ENCODE measurements at places on chromosomes 1 and 21.

GRCh38 chr1:116286541-116286971 lies 86.5 kb upstream of the ATP1A1 start:
- DNase-seq, result peak; percentile 23

DNA sequence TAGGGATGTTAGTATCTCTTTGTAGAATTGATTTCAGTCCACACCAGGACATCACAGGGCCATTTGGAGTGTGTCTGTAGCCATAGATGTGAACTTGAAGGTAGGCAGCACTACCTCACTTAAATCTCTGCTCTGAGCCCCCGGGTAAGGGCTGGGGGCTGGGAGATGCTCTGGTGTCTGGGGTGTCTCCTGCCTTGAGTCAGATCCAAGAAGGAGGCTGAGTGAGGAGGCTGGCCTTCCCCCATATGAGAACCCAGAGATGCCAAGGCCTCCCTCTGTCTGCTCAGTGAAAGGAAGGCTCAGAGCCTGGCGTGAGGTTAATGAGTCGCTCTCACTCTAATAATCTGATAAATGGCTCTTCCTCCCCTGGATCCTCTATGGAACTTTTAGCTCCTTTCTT lies 161.6 kb downstream of the ACTL8 start:
- no peak for DNase-seq

DNA sequence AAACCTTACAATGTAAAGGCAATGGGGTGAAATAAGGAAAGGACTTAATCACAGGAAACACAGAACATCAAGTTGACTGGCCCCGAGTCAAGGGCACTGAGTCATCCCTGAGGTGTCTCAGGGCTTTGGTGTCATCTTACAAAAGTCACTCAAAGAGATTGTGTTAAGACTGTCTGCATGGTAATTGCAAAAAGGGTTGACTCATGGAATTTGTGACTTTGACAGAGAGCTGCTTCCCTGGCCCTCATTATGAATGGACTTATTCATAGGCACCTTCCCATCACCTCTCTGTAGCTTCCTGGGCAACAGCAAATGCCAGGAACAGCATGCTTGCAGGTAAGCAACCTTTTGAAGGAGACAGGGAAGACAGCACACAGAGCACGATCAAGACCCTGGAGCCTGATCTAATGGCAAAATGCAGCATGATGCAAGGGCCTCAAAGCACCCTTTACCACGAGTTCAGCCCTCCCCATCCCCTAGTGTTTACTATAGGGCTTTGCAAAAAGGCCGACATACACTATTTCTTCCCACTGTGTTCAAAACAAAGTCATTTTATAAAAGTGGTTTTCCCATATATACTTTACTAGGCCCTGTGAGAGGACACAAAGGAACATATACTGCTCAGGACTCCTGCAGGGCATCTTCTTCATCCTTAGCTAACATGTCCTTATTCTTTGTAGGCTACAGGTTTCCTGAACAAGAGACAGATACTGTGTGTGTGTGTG lies 17.1 kb downstream of the ZP4 start:
- no peak for DNase-seq

GRCh38 chr1:2796890-2797740 lies 4.4 kb downstream of the TTC34 start:
- DNase-seq, result no peak

- DNase-seq, result no peak
Measured at GRCh38 chr1:233723387-233723786, 109.5 kb downstream of the KCNK1 start.

GRCh38 chr1:69409731-69410456 lies 157.8 kb upstream of the LRRC7 start:
- no peak for DNase-seq

DNA sequence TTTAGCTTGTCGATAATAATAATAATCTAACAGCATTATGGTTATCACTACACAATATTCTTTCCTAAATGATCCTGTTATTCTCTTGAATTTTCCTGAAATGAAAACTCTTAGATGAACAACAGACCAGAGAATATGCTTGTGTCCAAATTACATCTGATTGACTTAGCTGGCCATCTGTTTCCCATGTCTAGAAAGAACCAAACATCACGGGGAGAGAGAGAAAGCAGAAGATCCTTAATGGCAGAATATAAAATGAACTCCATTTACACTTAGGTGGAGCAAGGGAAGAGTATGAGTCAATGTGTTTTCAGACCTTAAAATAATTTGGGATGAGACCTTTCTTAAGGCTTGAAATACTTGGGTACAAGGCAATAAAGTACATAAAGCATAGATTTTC lies 162.2 kb downstream of the DSCAM start:
- DNase-seq, result no peak

- no peak for DNase-seq
Measured at GRCh38 chr1:168688644-168689326, 40.2 kb downstream of the DPT start.

DNA sequence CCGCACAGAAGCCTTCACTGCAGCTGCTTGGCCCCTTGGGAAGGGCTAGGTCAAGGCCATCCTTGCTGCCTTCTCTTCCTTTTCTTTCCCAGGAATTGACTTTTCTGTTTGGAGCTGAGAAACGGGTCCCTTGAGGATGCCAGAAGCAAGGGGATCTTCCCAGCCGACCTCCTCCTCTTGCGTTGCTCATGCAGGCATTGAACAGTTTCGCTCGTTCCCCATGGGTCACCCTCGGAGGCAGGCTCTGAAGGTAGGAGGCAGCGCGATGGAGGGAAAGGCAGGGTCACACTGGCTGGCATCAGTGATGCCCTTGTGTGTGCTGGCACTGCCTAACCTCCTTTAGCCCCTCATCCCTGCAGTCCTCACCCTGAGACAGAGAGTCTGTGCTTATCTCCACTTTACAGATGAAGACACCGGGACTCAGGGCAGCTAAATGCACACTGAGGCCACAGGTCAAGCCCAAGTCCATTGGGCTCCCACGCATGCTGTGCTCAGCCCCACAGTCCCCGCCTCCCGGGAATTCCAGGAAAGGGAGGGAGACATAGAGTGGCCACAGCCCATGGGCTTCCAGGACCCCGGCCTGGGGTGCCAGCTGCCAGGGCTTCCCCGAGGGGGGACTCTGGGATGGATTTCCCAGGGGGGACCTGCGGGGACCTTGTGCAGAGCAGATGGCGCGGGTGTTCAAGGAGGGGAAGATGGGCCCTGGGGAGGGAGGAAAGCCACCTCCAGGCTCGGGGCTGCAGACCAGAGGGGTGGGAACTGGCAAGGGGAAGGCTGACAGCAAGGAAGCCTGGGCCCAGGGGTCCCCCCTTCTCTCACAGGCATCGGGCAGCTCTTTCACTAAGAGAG lies 90.2 kb downstream of the SPSB1 start:
- no peak for DNase-seq

DNA sequence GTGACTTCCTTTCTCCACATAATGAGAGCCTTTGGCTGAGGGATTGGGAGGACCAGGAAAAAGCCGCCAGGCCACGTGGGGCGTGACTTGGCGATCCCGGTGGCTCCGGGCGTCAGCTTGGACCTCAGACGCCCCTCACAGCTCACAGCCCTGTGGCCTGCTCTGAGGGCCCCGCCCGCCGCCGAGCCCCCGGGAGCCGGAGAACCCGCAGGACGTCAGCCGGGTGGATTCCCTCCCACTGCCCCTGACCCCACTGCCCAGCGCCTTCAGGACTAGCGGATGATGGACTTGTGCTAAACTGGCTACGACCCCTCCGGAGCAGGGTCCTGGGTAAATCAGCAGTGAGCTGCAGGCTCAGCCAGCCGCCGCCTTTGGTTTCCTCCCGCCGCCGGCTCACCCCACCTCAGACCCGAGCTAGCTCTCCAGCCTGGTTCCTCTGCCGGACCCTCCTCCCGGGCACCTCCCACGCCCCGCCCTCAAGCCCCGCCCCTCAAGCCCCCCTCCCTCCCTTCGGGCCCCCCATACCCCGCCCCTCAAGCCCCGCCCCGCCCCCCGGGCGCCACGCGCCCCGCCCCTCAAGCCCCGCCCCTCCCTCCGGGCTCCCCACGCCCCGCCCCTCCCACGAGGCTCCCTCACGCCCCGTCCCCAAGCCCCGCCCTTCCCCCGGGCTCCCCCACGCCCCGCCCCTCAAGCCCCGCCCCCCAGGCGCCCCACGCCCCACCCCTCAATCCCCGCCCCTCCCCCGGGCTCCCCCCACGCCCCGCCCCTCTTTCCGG lies 10.0 kb upstream of the FAAP20 start:
- no peak for DNase-seq

GRCh38 chr1:243964915-243965314 lies 86.2 kb upstream of the ZBTB18 start:
- DNase-seq, result no peak

- no peak for DNase-seq
Measured at GRCh38 chr1:230915078-230915477, 46.8 kb upstream of the C1orf198 start.

- DNase-seq, result no peak
Measured at GRCh38 chr1:179955731-179956130, 1.1 kb downstream of the CEP350 start.

GRCh38 chr1:3943806-3944577 lies 43.9 kb upstream of the C1orf174 start:
- no peak for DNase-seq

- no peak for DNase-seq
Measured at GRCh38 chr21:33421713-33422393, 18.6 kb downstream of the IFNGR2 start.

- DNase-seq, result no peak
Measured at GRCh38 chr21:34995979-34996303, 53.2 kb downstream of the RUNX1 start.

- no peak for DNase-seq
Measured at GRCh38 chr1:12387641-12388040, 157.8 kb downstream of the VPS13D start.

GRCh38 chr1:231165371-231165770 lies 3.5 kb downstream of the TRIM67 start:
- DNase-seq, result no peak

- no peak for DNase-seq
Measured at GRCh38 chr1:69791311-69791710, 223.6 kb downstream of the LRRC7 start.

- DNase-seq, result no peak
Measured at GRCh38 chr1:73701826-73702225, 496.1 kb downstream of the LRRIQ3 start.

GRCh38 chr1:92784021-92784638 lies 778 bp downstream of the EVI5 start:
- DNase-seq, result peak; percentile 76

GRCh38 chr1:223650465-223650864 lies 15.0 kb downstream of the CAPN8 start:
- no peak for DNase-seq

DNA sequence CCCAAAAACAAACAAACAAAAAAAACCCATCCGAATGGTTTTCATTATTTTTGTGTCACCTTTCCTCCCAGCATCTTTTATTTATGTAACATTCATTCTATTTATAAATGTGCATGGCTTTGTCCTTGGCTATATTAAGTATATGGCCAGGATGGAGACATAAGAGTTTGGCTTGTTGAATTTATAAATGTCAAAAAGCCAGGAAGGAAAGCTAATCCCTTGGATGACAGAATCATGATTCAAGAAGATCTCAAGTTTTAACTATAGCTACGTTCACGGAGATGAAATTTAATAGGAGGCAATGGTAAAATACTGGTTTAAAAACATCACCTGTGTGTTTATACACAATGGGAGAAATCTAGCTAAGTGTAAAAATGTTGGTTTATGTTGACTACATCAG lies 5.0 kb downstream of the CEP170 start:
- no peak for DNase-seq

DNA sequence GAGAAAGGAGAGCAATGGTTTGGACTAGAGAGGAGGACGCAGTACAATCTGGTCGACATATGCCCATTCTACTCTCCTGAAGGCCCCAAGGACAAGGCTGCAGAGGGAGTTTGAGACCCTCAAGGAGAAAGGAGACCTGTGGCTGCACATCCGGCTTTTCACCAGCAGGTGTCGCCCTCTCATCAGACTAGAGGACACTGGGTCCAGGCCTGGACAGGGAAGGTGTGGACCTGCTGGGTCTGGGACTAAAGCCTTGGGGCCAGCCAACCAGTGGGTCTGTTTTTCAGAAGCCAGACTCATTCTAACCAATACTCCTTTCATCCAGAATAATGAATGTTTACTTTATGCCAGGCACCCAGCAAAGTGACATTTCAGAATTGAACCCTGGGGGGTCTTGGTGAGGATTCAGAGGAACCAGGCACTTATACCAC lies 5.0 kb downstream of the SRARP start:
- DNase-seq, result peak; percentile 69

GRCh38 chr1:89538361-89538760 lies 13.7 kb downstream of the LRRC8B start:
- DNase-seq, result no peak

DNA sequence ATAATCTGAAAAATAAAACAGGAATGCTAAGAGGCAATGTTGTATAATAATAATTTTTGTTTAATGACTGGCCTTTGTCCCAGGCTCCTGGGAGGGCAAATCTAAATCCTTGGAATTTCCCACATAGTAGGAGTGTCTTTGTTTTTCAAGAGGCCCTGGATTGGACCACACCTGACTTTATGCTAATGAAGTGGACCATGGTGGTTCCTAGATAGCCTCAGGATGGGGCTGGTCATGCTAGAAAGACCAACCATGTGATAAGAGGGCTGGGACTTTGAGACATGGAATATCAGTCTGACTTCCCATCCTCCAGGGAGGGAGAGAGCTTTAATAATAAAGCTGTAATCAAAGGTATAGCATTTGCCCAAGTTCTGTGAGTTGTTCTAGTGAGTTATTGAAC lies 138.2 kb upstream of the RAB4A start:
- no peak for DNase-seq

DNA sequence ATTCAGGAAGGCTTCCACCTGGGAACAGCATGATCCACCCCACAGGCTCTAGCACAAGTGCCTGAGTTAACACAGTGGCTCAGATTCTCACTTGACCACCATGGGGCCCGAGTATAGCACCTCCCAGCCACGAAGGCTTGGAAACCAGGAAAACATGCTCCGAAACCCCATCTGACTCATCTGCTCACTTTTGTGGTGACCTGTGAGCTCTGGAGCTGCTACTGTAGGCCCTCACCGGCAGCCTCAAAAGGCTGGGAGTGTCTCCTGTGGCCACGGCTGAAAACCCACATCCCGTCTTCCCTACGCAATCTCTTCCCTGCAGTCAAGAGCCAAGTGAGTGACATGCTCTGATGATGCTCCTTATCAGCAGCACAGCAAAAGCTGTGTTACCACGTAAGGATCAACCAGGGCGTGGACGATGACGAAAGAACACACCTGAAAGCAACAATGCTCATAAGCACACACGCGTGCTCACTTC lies 81.4 kb downstream of the TGFBR3 start:
- DNase-seq, result peak; percentile 91

DNA sequence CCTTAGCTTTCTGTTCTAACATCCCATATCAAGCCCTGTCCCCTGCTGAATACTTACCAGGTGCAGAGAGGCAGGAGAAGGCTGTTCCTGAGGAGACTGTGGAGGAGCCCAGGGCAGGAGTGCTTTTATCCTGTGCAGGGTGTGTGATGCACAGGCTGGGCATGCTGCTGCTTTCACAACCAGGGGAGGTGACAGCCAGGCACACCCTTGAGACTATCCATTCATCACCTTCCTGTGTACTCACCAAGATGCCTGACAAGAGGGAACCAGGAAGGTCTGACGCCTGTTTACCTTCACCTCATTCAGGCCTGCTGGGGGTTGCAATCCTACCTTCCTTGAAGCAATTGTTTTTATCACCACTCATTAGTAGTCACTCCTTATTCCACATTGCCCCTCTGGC lies at the start of gene LCE3E:
Gene LCE3E (minus strand): TSS at position 100 of the 400 bp plus-strand sequence. CDS start 572 bp downstream, outside the sequence.
- no peak for DNase-seq

GRCh38 chr1:115469703-115470476 lies 131.8 kb upstream of the NGF start:
- peak; percentile 28 for DNase-seq

- peak; percentile 60 for DNase-seq
Measured at GRCh38 chr1:204989266-204990058, 53.5 kb upstream of the CNTN2 start.

GRCh38 chr21:43021756-43022600 lies 47.6 kb downstream of the PKNOX1 start:
- DNase-seq, result no peak
